ENCODE measurements at places on chromosomes 6 and 20. TPM values are rescaled to one million over a fixed set of nuclear protein-coding genes. Genes with fewer than 3 reads are reported as not detected.

DNA sequence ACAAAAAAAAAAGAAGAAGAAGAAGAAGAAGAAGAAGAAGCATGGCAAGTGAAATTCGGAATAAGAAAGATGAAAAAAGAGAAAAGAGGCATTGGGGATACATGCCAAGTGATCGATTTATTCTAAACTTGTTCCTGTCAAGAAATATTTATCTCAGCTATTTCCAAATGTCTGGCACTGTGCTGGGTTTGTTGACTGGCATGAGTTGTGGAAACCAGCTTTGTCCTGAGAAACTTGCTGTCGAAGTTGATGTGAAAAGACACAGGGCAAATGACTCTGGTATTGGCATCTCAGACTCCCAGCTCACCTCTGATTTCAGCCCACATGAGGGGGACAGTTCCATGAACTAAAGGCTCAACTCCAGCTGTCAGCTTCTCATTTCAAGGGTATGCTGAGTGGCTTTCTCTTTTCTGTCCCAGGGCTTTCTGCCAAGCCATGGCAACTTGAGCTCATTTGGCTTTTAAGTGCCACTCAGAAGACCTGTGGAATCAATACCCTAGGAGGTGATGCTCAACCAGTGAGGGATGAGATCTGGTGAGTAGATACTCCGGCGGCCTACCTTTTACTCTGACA is 253.3 kb upstream of the JAG1 start:
- no peak for ATAC-seq

- ATAC-seq: no peak
Observed at GRCh38 chr20:4330011-4330410, 314.7 kb upstream of the RNF24 start.

DNA sequence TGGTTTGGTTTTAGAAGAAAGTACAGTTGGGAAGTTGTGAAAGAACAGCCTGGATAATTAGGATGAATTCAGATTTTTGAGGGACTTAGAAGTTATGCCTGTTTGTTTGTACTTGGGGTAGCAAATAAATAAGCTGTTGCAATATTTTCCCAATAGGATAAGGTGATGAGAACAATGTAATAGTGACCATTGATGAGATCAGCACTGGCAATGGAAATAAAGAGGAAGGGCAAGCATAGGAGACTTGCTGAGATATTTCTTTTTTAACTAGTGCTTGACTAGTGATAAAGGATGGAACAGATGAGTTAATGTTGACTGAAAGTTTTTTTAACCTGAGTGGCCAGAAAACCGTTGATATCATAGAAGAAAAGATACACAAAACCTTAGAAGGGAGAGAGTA is 498.8 kb downstream of the CDKAL1 start:
- ATAC-seq: no peak

GRCh38 chr6:150939399-150939798 is 73.9 kb downstream of the MTHFD1L start:
- no peak for ATAC-seq

- no peak for ATAC-seq
Observed at GRCh38 chr6:136750696-136751521, 41.4 kb downstream of the MAP3K5 start.

DNA sequence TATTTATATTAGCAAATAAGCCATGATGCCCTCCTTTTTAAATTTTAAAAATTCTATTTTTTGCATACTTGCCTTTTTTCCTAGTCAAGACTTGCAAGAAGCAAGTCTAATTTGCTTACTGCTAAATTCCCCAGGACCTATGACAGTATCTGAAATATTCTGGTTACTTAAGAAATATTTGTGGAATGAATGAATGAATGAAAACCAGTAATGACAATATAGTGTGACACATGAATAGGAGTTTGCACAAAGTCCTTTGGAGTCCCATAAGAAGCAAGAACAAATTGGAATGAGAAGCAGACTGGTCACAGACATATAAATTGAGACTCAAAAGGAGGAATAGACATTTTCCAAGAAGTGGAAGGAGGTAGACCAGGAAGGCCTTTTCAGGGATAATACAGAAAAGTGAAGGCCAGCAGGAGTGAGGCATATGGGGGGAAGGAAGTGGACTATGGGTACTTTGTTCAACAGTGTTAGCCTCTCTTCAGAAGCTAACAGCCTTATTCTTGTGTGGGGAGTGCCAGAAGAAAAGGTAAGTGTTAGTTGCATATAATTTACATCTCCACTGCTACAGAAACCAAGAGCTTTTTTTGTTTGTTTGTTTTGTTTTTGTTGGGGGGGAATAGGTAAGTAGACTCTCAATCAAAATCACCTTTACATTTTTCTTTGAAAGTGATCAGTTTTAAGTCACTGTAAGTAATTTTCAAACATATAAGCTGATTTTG is 93.6 kb upstream of the FAM184A start:
- no peak for ATAC-seq

GRCh38 chr20:21518292-21518991 is 4.6 kb upstream of the NKX2-2 start:
- ATAC-seq: no peak

GRCh38 chr6:105153676-105154075 is 26.1 kb downstream of the POPDC3 start:
- no peak for ATAC-seq

DNA sequence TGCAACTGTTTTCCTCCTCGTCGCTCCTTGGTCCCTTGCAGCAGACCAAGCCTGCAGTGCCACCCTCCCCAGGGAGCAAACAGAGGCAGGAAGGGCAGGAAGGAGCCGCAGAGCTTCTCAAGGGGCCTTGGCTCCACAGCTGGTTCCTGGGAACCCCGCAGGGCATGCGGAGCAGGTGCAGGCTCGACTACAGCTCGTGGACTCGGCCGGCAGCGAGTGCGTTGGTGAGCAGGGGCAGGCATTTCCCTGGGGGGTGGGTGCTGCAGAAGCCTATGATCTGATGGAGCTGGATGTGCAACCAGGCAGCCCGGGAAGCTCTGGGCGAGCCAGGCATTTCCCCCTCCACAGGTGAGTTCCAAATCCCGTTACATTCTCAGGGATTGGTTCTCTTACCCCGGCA is 37.1 kb downstream of the FRMD1 start:
- no peak for ATAC-seq

DNA sequence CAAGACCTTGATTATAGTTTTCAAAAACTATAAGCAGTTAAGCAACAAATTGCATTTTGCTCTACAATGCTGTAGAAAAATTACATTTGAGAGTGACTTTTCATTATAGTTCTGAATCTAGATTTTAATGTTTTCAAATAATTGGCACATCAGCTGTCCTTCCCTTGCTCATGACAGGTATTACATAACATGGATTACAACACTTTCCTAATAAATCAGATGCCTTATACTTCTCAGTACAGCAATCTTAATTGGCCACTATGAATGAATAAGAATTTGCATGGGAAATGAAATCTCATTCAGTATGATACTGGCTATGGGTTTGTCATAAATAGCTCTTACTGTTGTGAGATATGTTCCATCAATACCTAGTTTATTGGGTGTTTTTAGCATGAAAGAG is 29.9 kb downstream of the HSF2 start:
- ATAC-seq: no peak

- no peak for ATAC-seq
Observed at GRCh38 chr20:35849706-35850105, 77.9 kb downstream of the PHF20 start.

DNA sequence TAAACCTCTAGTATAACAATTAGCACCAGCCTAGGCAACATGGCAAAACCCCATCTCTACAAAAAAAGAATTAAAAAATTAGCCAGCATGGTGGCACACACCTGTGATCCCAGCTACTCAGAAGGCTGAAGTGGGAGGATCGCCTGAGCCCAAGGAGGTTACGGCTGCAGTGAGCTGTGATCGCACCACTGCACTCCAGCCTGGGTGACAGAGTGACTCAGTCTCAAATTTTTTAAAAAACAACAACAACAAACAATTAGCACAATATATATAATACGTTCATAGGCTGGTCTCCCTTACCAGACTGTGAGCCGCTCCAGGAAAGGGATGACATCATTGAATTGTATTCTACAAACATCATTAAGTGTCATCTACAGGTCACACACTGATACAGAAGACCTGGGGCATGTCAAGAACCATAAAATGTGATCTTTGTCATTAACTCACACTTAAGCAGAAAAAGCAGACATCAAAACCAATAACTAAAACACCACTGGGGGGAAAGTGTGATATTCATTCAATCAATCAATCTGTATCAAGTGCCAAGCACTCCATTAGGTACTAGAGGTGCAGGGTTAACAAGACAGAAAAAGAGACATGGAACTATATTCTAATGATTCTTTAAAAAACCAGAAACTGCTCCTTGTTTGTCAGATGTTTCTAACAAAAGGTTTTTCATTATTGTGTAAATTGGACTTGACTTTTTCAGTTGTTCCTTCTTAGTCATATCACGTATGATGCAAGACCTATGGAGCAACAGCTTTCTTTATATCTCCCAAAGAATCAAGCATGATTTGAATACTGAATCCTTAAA is 17.8 kb downstream of the MAP3K5 start:
- ATAC-seq: peak; percentile 62

DNA sequence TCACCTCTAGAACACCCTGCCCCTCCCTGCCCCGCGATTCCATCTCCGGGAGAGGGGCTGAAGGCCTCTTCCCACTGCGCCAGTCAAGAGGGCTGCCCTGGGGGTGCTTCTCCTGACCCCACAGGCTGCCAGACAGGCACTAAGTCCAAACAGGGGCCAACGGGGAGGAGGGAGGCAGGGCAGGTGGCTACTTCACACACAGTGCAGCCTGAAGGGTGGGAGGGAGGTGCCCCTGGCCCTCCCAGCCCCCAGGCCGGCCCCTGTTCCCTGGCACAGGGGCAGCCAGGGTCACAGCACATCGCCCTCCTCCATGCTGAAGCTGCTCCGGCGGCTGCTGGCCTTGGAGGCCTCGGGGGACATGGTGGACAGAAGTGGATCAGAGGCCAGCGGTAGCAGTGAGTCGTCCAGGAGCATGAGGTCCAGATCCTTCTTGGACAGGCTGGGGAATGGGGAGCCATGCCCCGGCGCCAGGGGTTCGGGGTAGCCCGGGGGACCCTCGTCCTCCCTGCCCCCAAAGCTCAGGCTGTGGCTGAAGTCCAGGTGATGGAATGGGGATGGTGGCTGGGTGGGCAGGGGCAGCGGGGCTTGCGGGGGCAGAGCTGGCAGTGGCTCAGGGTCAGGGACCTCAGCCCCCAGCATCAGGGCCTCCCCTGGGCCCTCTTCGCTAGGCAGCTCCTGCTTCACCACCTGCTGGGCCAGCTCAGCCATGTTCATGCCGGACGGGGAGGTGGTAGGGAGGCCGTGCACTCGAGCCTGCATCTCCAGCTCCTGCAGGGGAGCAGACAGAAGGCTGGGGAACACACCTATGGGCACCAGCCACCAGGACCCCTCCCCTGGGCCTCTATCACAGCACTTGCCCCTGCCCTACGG is 46.3 kb downstream of the MDFI start:
- no peak for ATAC-seq

DNA sequence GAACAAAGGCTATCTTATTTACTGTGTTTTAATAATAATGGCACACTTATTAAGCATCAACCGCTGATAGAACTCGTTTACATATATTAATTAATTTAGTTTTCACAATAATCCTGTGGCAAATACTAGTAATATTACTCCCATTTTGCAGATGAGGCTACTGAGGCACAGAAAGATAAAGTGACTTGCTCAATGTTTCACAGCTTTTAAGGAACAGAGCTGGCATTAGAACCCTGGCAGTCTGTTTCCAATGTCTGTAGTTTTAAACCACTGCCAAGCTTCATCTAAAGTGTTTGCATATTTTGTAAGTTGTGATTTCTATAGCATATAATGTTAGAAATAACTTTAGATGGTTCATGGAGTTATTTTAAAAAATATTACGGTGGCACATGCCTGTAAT is 38.4 kb upstream of the LRRC1 start:
- ATAC-seq: no peak

GRCh38 chr6:19714434-19715166 is 122.6 kb upstream of the ID4 start:
- ATAC-seq: no peak

- peak; percentile 76 for ATAC-seq
Observed at GRCh38 chr6:148342350-148343046, at the start of gene SASH1. Gene SASH1, plus strand, starts transcription at chr6:148342838. Its CDS starts 230 bp downstream, at chr6:148343068.

- no peak for ATAC-seq
Observed at GRCh38 chr6:12246900-12247299, 43.3 kb upstream of the EDN1 start.

GRCh38 chr6:135182071-135183001 is 1.2 kb downstream of the MYB start:
- no peak for ATAC-seq

DNA sequence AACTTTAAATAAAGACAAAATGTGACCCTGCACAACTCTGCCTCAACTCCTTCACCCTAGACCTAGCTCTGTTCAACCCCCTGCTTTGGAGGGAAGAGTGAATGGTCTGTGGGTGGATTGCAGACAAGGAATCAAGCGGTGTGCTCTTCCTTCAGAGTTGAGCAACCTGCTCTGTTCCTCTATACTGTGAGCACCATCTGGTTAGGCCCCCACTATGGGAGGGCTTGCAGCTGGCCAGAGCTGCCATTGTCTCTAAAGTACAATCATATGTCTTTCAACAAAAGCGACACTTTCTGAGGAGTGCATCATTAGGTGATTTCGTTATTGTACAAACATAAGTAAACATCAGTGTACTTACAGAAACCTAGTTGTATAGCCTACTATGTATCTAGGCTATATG is 406.1 kb upstream of the MARCKS start:
- ATAC-seq: no peak

DNA sequence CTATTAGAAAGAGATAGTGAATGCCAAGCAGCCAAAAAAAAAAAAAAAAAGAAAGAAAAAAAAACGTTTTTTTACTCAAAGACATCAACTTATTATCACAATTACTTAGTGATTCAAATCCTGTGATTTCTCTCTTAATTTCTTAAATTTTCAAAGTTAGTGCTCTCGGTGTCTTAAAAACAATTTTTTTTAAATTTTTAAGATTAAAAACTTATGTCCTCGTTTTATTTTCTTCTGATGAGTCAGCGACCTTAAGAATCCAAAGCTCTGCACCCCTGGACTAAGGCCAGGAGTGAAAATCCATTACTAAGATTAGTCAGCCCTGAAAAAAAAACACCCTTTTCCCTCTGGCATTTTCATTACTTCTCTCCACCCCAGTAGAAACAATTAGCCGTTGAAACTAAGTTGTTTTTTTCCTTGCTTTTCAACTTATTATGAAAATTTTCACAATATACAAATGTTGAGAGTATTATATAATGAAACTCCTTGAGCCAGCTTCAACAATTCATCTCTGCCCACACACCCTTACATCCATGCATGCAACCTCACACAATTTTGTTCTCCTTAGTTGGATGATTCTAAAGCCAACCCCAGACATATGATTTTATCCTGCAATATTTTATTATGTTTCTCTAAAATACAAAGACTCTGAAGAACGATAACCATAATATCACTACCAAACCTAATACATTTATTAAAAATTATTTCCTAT is 85.6 kb upstream of the CARMIL1 start:
- ATAC-seq: peak; percentile 75

VSX1 gene
- not detected for total RNA-seq

ECT2L gene
- total RNA-seq: not detected

SAMD3 gene
- total RNA-seq: 0.20 TPM

TTLL9 gene
- total RNA-seq: 0.16 TPM

BFSP1 gene
- 1.3 TPM for total RNA-seq

MCM8 gene
- total RNA-seq: 5.7 TPM

NINL gene
- 4.8 TPM for total RNA-seq

HM13 gene
- total RNA-seq: 232 TPM

LY6G6D gene
- not detected for total RNA-seq

UST gene
- total RNA-seq: 3.0 TPM

CFAP61 gene
- total RNA-seq: not detected

XRN2 gene
- 31.4 TPM for total RNA-seq
